ENCODE measurements at places on chromosomes 2 and 18.

DNA sequence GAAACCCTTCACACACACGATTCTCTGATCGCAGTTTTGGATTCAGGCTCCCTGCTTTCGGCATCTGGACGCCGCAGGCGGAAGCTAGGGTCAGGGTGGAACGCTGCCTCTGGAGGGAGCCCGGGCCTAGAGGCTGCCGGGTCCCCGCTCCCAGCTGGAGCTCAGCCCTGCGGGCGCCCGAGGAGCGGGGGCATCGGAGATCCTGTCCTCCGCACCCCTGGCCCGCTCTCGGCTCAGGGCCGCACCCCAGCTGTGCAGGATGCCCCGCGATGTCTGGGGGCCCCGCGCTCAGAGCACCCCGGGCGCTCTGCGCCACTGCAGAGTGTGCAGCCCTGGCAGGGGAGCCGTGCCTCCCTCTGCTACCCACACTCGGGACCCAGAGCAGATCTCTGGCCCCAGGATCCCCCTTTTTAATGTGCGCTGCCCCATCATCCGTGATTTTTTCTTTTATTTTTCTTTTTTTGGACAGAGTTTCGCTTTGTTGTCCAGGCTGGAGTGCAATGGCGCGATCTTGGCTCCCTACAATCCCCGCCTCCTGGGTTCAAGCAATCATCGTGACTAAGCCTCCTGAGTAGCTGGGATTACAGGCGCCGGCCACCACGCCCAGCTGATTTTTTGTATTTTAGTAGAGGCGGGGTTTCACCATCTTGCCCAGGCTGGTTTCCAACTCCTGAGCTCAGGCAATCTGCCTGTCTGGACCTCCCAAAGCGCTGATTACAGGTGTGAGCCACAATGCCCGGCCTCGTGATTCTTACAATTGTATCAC lies 54.8 kb upstream of the TUBA3E start:
- DNase-seq, result no peak

GRCh38 chr2:238585836-238586821 lies 159.4 kb downstream of the ASB1 start:
- no peak for DNase-seq

GRCh38 chr18:34550902-34551301 lies 159.2 kb upstream of the DTNA start:
- DNase-seq, result no peak

DNA sequence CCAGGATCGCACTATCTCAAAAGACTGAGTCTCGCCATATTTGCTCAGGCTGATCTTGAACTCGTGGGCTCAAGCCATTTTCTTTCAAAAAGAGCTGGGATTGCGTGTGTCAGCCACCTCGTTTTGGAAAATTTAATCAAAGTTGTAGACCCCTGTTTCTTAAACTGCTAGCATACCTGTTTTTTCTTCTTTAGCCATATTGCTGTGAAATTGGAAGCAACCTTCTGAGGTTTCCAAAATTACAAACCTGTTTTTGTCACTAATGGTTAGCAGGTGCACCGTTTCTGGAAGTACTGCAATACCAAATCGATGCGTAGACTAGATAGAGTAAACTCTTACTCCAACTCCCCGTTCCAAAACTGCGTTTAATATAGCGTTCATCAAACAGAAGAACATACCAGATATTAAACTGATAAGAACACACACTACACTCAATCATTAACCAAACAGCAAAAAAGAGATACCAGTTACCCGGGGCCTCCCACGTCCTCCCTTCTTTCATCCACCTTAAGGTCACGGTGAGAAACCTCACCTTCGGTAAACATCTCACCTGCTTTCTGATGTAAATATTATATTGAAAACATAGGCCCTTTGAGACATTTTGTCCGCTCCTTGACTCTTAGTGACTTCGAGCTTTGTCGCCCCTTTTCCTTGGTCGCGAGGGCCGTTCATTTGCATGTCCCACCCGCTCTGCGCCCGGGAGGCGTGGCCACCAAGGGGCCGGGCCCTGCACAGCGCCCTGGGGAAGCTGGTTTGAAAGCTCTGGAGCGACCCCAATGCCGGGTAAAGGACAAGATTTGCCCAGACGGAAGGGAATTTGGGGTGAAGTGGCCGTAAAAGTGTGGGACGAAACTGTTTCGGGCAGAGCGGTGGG lies at the start of gene RNU2-63P:
RNU2-63P (minus strand) TSS at position 462 of the 874 bp plus-strand sequence.
- DNase-seq, result peak; percentile 88

- DNase-seq, result no peak
Measured at GRCh38 chr2:47414682-47415458, 11.9 kb downstream of the MSH2 start.

DNA sequence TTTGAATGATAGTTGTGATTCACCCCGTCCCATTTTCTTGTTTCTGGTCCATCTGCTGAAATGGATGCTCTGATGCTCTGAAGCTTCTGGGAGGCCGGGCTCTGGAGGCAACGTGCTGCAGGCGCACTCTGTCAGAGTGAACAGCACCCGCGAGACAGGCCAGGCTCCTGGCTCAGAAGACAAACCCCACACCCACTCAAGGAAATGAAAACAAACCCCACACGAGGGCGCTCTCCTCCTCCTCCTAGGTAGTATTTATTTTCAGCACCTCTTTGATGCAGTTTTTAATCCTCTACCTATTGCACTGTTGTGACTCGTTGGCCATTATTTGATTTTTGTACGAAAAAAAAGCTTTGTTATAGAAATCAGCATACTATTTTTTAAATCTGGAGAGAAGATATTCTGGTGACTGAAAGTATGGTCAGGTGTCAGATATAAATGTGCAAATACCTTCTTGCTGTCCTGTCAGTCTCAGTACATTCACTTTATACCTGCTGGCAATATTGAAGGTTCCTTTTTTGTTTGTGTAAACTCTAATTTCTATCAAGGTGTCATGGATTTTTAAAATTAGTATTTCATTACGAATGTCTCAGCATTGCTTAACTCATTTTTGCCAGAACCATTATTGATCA lies 10.3 kb upstream of the CHST10 start:
- DNase-seq, result no peak

DNA sequence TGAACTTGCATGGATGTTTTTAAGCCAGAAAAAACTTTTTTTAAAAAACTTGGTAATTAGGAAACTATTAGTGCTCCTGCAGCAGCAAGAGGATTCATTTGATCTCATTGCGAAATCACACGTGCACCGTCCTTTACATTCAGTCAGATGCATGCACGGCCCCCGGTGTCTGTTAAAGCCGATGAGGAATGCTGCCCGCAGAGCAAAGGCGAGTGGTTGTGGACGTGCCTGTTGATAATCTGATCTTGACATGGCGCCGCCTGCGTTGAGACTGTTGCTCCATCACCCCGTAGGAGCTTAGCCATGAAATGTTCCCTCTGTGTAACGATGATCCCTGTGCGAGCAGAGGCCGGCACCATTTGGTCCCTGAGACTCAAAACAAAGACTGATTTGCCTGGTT lies 300.0 kb downstream of the GBX2 start:
- DNase-seq, result no peak

- DNase-seq, result no peak
Measured at GRCh38 chr2:231355508-231356465, 39.7 kb upstream of the B3GNT7 start.

DNA sequence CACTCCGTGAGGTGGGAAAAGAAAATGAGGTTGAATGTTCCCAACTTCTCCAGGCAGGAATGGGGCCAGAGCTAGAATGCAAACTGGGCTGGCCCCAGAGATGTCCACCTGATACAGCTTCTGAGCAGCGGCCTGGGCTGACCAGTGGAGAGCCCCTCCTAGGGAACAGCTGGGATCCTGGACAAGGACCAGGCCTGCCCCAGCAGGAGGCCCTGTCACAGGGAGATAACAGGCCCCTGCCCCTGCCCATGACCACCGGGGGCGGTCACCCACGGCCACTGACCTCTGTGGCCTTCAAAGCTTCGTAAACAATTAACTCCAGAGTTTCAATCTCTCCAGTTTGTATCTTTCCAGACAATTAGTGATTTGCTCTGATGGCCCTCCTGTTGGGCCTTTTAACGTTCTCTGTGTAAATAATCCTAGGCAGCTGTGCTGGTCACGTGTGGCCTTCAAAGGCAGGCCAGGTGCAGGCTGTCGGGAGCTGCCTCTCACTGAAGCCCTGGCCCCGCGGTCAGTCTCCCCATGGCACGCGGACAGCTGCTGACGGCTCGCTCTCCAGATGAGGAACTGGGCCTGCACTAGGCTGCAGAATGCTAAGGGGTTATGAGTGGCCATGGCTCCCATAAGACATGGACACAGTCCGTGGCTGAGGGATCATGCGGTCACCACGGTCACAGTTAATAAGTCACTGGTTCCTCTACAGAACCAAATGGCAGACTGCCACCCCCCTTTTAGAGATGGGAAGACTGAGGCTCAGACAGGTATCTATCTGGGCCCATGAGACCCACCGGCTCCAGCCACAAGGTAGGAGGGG lies 9.2 kb downstream of the HS6ST1 start:
- DNase-seq, result no peak

DNA sequence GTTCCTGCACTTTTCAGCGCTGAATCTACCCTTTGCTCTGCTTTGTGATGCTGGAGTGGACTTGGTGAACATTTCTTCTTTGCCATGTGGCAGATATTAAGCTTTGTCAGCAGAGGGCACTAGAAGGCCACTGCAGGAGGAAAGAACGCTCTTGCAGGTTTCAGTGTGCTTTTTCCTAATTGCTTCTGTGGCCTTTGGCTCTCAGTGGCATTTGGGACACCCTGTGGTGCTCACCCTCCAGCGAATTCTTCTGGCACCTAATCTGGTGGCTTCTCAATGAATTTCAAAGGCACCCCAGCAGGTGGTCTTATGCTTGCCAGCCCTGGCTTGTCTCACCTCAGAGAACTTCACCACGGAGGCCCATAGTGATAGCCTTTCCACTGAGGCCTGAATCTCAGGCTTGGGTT lies 146.7 kb downstream of the MYO3B start:
- DNase-seq, result peak; percentile 2

GRCh38 chr2:118786746-118787145 lies 60.7 kb downstream of the EN1 start:
- no peak for DNase-seq

- no peak for DNase-seq
Measured at GRCh38 chr2:73013936-73014335, 57.6 kb downstream of the SFXN5 start.

- no peak for DNase-seq
Measured at GRCh38 chr18:78635093-78635800, 344.4 kb upstream of the SALL3 start.

- no peak for DNase-seq
Measured at GRCh38 chr2:145799595-145800108, 1279.7 kb upstream of the ZEB2 start.

GRCh38 chr2:105576440-105577241 lies 168.1 kb upstream of the NCK2 start:
- peak; percentile 23 for DNase-seq
